ENCODE measurements at places on chromosomes 1 and 21.
A peak's percentile ranks its signal among the peaks of the same experiment; 100 is the strongest.

DNA sequence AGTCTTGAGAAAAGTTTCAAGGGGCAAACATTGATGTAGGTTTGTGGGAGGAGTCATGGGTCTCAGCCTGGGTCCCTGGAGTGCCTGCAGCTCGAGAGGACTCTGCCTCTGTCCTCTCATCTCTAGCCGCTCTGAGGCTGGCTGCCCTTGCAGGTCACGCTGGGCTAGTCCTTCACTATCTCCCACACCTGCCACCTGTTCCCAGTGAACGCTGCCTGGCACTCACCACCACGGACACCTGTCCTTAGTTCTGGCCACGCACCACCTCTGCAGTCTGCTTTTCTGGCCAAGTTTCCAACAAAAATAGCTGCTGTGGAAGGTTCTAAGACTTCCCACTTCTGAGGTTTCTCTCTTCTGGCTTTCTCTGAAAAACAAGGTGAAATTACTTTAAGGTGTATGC, 52.5 kb downstream of the SH3BGR start:
- no peak for DNase-seq

DNA sequence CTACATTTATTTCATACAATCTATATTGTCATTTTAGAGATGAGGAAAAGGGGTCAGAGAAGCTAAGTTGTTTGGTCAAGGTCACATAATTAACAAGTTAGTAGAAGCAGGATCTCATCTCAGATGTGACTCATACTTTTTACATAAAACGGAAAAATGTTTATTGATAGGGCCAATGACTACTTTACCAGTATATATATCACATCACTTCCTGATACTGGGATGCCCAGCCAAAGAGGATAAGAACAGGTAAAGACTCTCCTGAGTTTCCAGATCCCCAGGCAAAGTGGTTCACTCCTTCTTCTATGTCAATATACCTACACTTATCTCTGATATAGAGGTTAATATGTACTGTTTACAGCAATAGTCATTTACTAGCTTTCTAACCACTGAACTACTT, 21.0 kb downstream of the YIPF1 start:
- DNase-seq = no peak

DNA sequence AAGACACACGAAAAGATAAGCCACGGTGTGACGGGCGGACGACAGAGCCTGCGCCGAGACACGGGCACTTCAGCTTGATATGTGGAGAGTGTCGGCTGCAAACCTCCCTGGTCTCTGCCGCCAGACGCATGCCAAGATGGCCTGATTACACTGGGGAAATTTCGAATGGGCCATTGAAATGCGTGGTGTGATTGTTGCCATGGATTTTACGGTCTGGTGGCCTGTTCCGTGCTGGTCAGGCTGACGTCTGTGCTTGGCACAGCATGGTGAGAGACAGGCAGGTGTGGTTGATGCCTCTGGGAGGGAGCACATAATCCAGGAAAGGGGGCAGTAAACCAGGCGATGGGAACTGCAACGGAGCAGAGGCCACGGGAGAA, 105.6 kb upstream of the TMPRSS2 start:
- DNase-seq = no peak

DNA sequence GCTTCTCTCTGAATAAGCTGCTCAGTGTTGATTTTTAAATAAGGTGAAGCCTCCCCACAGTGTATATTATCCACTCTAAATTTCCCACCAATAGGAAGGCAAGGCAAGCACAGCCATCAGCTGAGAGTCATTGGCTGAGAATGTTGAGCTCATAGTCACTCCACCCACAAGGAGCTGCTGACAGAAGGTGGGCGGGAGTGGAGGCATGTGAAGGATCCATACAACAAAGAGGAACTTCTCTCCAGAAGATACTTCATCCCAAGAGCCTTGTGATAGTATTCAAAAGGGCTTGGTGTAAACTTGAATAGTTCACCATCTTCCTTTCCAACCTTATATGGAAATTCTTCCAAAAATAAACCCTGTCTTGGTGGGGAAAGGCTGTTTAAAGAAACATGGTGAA, 42.8 kb downstream of the SAMD13 start:
- no peak for DNase-seq

DNA sequence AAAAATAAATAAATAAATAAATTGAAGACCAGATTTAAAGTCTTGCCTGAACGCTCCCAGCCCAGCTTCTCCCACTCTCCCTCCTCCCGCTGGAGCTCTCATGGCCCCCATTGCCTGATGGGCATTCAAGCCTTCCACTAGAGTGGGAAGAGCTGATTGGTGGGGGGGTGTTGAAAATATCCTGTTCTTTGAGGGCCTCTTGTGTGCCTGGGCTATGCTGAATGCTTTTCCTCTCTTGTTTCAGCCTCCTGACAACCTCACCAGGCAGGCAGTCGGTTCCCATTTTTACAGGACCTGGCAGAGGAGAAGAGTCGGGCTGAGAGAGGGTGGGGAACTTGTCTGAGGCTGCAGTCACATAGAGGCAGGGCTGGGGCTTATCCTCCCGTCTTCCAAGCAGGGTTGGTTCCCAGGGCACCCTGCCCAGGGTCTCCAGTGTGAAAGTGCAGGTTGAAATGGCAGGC, 59.2 kb upstream of the SSBP3 start:
- DNase-seq = no peak

DNA sequence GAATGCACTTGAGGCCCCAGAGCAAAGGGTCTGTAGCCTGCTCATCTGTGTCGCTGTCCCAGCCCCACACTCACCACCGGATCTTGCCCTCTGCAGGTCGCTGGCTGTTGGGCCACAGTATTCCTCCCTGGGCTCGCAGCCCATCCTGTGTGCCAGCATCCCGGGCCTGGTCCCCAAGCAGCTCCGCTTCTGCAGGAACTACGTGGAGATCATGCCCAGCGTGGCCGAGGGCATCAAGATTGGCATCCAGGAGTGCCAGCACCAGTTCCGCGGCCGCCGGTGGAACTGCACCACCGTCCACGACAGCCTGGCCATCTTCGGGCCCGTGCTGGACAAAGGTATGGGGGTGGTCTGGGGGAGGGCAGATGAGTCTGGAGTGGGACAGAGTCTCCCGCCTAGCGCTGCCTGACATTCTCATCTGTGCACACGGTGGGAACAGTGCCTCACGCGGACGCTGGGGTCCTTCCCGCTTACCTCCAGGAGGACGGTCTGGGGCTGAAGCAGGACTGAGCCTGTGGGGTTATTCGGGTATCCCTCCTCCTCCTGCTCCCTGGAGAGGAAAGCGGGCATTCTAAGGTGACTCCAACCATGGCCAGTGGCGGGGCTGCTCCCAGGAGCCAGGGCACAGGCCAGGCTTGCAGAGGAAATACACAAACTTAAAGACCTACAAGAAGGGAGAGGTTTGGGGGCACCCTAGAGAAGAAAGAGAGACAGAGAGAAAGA, 15.9 kb downstream of the WNT3A start:
- DNase-seq = no peak

DNA sequence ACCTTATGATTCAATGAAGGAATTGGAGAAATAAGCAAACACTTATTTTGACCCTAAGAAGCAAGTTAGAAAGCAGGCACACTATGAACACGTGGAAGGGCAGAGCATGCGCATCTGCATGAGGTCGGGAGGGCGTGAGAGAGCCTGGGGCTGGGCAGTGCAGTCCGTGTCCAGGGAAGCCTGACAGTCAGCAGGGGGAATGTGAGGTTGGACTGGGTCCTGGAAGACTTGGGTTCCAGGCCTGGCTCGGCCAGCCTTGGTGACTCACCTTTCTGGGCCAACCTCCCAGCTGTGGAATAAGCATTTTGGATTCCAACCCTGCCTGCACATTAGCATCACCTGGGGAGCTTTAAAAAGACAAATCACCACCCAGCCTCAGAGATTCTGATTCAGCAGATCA, 26.6 kb upstream of the LMX1A start:
- DNase-seq = no peak

GRCh38 chr1:67433837-67434236, 3.6 kb upstream of the SERBP1 start:
- no peak for DNase-seq

GRCh38 chr1:221203224-221204054, 324.2 kb downstream of the HLX start:
- peak; percentile 17 for DNase-seq

- DNase-seq = no peak
Observed at GRCh38 chr1:1371364-1371745, 3.7 kb downstream of the AURKAIP1 start.

DNA sequence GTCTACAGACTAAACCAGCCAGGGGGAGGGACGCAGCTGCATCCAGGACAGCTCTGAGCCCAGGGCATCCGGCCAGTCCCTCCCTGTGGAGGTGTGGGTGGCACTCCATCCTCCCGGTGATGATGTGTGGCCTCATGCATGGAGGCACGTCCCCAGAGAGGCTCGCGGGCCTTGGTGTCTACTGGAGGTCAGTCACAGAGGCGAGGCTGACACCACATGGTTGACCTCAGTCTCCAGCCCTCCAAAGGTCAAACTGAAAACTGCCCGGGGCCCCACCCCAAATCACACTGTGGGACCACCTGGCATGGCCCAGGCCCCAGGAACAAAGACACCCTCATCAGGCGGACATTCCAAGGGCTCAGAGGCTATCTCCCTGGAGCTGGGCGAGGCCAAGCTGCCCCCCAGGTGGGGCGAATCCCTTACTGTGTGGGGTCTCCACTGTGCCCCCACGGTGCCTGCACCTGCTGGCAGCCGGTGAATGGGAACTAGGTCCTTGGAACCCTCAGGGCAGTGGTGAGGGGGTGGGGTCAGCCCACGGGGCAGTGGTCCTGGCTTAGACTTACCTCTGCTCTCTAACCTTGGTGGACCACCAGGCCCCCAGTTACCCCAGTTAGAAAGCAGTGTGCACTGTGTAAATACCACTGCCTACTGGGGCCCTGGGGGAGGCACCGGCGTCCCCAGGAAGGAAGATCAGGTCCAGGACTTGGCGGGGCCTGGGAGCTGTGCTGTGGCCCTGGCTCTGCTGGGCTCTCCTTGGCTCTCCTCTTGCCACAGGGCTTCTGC, 49.1 kb downstream of the TRPM2 start:
- no peak for DNase-seq

- DNase-seq = no peak
Observed at GRCh38 chr1:40712405-40712944, 21.0 kb downstream of the NFYC start.

GRCh38 chr1:41895552-41895951, 23.2 kb downstream of the HIVEP3 start:
- no peak for DNase-seq

DNA sequence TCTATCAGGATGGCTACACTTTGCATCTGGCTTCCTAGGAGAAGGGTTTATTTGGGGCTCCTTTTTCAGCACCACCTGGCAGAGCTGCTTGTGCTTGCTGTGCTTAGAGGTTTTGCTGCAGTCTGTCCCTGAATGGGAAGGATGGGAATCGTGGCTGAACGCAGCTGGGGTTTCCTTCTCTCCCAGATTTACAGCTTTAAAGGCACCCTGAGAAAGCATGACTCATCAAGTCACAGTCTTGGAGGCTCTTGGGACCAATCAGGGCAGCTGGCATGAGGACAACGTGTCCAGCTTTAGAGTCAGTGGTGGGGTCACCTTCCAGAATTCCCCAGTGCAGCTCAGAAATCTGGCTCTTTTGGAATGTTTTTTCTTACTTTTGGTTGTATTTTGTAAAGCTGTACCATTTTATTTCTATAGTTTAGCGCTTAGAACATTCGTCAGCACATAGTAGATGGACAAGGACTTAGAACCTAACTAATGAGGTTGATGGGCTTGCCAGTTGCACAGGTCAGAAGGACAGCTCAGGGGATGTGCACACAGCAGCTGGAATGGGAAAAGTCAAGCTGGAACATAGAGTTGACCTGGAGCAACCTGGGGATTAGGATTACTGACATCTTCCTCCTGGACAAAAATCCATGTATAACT, 222.6 kb downstream of the PRDM2 start:
- DNase-seq = no peak

GRCh38 chr1:245458234-245458633, 303.4 kb downstream of the KIF26B start:
- DNase-seq = no peak
